ENCODE measurements at places on chromosomes 7 and 10.

GRCh38 chr7:20362574-20363253 is 32.0 kb downstream of the ITGB8 start:
- DNase-seq: no peak

- DNase-seq: no peak
These were observed 170.8 kb downstream of the BBS9 start for GRCh38 chr7:33300131-33300530.

DNA sequence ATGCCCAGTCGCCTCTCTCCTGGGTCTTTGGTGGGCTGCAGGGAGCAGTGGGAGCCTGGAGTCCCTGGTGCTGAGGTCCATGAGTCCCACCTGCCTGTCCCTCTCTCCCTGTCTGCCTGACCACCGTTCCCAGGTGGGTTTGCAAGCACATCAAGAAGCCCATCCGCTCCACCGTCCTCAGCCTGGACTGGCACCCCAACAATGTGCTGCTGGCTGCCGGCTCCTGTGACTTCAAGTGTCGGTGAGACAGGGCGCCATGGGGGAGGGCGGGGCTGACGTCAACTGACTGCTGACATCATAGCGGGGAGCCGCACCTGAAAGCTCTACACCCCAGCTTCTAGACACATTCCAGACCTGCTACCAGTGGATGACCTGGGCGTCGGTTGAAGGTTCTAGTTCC is 15.2 kb downstream of the ARPC1B start:
- DNase-seq: no peak

GRCh38 chr10:1114315-1114714 is 58.1 kb downstream of the WDR37 start:
- no peak for DNase-seq

GRCh38 chr10:69757553-69758309 is 44.0 kb upstream of the COL13A1 start:
- DNase-seq: peak; percentile 27

DNA sequence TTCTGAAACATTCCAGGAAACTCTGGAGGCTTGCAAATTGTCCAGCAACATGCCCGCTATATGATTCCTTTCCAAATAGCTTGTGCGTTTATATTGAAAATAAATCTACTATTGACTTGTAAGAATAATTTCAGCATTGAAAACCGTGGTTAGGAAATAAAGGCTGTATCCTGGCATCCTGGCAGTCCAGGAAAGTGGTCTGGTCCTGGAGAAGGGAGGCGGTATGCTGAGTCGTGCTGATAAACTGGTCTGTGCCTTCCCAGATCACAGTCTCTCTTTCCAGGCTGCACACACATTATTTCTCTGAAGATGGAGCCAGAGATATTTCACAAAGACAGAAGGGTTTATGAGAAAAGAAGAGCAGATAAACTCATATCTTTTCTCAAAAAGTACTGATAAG is 350.1 kb upstream of the COBL start:
- peak; percentile 13 for DNase-seq

- DNase-seq: no peak
These were observed 24.3 kb downstream of the FAM20C start for GRCh38 chr7:216360-217300.

GRCh38 chr7:7014827-7015595 is 167.3 kb upstream of the C1GALT1 start:
- no peak for DNase-seq

DNA sequence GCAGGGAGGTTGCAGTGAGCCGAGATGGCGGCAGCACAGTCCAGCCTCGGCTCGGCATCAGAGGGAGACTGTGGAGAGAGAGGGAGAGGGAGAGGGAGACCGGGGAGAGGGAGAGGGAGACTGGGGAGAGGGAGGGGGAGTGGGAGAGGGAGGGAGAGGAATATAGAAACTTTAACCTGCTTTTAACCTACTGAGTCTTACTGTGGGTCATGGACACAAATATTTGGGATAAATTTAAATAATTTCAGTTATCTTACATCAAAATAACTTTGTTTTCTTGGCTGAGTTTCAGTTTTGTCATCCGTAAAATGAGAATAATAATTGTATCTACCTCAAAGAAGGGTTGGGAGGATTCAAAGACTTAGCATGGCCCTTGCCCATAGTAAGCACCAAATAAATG is 319.8 kb downstream of the LRMDA start:
- no peak for DNase-seq

DNA sequence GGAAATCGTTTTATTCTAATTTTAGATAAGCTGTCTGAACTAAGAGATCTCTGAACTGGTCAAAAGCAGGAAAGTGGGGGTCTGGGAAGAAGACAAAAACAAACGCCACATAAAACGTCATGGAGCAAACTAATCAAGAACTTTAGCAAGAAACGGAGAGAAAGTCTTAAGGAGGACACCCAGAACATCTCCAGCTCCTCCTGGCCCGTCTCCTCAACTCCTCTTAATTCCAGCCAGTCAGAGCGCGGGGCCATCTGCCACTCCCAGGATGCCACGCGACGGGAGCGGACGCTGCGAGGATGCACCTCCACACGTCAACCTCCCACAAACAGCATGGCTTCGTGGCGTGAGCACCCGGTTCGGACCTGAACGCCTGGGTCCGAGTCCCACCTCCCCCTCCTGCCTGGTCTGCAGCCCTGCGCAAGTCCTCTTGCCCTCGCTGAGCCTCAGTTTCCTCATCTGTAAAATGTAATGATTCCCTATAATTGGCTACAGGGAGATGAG is 598 bp downstream of the MMS19 start:
- DNase-seq: peak; percentile 50

DNA sequence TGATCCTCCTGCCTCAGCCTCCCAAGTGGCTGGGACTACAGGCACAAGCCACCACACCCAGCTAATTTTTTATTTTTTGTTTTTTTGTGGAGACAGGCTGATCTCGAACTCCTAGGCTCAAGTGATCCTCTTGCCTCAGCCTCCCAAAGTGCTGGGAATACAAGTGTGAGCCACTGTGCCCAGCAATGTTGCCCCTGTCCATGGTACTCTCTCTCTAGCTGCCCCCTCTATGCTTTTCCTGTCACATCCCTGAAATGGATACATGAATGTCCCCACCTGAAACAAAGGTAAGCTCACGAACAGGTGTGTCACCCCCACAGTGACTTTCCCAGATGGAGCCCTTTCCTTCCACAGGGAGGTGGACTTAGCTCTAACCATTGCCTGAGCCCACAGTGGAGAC is 141.1 kb upstream of the MGMT start:
- DNase-seq: no peak

DNA sequence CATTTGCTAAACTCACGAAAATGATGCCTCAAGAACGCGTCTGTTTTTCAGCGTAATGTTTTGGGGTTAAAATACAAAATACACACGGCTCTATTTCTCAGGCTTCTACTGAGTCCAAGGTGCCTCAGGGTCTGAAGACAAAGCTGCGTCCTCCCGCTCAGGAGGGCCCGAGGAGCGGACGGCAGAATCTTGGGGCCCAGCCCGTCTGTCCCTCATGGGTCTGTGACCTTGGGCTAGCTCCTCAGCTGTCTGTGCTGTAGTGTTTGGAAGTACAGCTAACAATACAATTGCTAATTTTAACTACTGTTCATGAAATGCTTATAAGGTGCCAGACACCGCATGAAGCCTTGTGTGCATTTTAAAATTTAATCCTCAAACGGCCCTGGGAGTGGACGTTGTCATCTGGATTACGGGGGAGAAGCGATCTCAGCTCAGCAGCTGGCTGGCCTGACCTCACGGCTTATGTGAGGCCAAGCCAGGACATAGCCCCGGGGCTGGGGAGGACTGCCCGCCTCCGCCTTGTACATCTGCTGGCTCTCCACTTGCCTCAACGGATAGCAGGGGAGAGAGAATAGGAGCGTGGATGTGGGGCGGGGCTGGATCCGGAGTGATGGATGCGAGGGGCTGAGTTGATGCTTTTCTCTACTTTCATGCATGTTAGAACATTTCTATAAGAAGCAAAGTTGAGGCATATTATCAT is 357.4 kb downstream of the GLRX3 start:
- DNase-seq: no peak

GRCh38 chr7:134320201-134320600 is 3.5 kb upstream of the SLC35B4 start:
- no peak for DNase-seq

GRCh38 chr10:7545261-7545660 is 121.5 kb downstream of the ITIH5 start:
- DNase-seq: no peak

DNA sequence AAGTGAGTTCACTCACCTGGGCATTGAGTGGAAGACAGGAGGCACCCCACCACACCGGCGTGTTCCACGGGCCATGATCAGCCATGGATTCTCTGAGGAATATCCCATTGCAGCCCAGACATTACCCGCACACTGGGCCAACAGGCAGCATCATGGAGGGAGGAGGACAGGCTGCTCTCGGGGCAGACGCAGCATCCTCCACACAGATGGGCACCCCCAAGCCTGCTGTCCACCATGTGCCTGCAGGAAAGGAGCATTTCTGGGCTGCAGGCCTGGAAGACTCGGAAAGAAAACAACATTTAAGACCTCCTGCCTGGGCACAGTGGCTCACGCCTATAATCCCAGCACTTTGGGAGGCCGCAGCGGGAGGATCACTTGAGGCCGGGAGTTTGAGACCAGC is 71.0 kb upstream of the SH2B2 start:
- no peak for DNase-seq

GRCh38 chr10:69567920-69568319 is 5.3 kb downstream of the NEUROG3 start:
- DNase-seq: no peak
